ENCODE measurements at places on chromosomes 7 and 10.

DNA sequence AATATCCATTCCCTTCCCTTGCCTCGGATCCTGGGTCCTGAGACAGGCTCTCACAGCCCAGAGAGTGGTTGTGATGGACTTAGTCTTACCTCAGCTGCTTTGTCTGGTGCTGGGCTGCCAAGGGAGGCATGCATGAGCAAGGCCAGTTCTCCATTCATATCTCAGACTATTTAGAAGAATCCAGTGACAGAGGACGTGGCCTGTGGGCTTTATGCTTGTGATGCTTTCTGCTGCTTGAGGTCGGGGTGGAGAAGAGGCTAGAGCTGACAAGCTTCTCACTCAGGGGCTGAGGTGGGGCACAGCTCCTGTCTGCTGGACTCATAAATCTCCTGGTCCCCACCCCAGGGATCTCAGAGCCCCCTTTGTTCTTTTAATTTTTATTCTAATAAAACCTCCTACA is 66.8 kb downstream of the DNAJC12 start:
- DNase-seq, result no peak

DNA sequence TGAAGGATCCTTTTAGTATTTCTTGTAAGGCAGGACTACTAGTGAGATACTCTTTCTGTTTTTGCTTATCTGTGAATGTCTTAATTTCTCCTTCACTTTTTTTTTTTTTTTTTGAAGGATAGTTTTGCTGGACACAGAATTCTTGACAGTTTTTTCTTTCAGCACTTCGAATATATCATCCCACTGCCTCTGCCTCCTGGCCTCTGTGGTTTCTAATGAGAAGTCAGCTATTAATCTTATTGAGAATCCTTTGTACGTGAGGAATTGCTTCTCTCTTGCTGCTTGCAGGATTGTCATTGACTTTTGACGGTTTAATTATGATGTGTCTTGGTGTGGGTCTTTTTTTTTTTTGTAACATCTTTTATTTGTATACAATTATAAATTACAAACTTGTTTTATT is 12.6 kb upstream of the WAC start:
- DNase-seq, result no peak

- DNase-seq, result no peak
These were observed 33.3 kb upstream of the MAT1A start for GRCh38 chr10:80322711-80323110.

- no peak for DNase-seq
These were observed 79.2 kb downstream of the CCDC3 start for GRCh38 chr10:12922117-12922900.

- DNase-seq, result no peak
These were observed 81.1 kb upstream of the ADO start for GRCh38 chr10:62723375-62723774.

- DNase-seq, result no peak
These were observed 356.8 kb downstream of the PLXDC2 start for GRCh38 chr10:20173046-20173445.

GRCh38 chr10:13206546-13207443 is 27.4 kb downstream of the UCMA start:
- DNase-seq, result no peak

DNA sequence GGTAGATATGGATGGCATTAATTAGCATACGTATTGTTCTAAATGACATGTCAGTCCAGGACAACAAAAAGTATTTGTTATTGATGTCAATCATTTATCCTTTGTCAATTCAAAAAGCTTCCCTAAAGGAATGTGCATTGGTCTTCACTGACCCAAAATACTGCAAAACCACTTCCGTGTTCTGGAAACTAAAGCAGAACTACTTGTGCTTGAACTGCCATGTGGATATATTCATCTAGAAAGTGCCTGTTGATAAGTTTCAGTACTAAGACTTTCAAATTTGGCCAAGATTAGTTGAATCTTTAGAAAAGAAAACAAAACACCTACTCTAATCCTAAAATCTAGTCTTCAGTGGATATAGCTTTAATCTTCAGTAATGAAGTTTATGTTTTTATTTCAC is 242.1 kb upstream of the PPP1R3A start:
- DNase-seq, result no peak

GRCh38 chr7:85480666-85481065 is 293.8 kb upstream of the SEMA3D start:
- no peak for DNase-seq

DNA sequence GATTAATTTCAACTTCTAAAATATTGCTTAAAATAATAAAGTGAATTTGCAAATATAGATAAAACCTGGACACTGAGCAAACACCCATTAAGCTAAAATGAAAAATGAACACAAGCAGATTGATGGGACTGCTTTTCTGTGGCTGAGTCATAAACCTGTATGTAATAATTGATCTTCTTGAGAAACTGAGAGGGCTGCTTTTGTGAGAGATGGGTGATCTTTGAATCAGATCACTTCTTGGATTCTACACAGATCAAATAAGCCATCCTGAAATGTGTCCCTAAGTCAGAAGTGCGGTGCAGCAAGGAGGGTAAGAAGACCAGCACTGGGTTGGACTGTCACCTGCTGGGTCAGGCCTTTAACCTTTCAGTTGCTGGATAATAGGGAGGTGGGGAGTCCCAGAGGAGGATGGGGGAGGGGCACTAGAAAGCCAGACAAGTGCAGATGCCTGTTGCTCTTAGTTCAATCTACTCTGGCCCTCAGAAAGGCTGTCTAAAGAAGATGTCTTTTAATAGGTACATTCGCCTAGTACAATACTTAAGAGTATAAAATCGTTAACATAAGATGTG is 178.2 kb upstream of the NAMPT start:
- no peak for DNase-seq

DNA sequence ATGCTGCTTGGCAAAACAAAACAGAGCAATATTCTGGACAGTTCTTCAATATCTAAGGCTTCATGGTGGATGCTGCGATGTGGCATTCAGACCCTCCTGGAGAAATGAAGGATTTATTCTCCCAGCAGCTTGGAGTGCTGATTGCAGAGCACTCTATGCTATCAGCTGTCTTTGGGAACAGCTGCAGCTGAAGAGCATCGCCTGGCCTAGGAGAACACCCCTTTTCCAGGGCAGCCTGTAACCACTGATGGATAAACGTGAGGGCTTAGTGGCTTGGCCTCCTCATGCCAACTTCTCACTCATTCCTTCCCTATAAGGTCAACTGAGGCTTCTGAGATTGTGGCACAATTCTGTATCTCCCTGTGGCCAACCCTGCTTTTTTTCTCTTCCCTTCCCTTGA is 638.1 kb upstream of the CNTNAP2 start:
- no peak for DNase-seq

- DNase-seq, result no peak
These were observed 3.4 kb upstream of the MINDY3 start for GRCh38 chr10:15863733-15864132.

GRCh38 chr7:38677981-38678697 is 47.0 kb upstream of the AMPH start:
- no peak for DNase-seq

DNA sequence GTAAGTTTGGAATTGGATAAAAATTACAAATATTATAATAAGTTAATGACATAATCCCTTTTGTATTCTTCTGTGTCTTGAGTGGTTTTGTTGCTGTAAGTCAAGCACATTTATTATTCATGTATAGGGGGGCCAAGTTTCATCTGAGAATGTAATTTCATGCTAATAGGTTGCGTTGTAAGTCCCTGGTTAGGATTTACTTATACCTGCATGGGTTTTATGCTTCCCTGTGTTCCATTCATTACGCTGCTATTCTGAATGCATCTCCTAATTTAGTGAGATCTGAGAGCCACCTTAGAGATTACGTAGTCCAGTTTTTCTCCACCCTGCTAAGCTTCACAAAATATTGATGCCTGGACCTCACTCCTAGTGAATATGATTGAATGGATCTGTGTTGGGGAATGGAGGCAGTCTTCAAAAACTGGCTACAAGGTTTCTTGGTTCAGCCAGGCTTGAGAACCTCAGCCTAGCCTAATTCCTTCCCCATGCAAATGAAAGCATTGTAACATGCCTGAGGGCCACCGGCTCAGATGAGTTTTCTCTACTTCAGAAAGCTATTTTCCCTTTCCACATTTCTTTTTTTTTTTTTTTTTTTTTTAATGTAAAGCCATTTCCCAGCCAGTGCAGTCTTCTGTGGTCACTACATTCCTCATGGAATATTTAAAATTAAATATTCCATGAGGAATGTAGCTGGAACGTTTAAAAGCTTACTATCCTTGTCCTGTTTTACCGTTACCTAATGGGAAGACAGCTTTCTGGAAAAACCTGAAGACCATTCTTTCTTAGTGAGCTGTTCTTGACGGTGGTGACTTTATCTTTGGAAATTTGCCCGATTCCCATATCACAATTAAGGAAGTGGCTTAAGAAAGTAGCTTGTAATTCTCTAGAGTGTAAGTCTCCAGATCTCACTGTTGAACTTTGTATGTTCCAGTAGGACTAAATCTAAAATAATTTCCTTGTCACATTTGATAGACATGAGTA is 16.0 kb downstream of the PAPSS2 start:
- DNase-seq, result no peak

GRCh38 chr7:82623812-82624211 is 180.2 kb upstream of the CACNA2D1 start:
- DNase-seq, result no peak

DNA sequence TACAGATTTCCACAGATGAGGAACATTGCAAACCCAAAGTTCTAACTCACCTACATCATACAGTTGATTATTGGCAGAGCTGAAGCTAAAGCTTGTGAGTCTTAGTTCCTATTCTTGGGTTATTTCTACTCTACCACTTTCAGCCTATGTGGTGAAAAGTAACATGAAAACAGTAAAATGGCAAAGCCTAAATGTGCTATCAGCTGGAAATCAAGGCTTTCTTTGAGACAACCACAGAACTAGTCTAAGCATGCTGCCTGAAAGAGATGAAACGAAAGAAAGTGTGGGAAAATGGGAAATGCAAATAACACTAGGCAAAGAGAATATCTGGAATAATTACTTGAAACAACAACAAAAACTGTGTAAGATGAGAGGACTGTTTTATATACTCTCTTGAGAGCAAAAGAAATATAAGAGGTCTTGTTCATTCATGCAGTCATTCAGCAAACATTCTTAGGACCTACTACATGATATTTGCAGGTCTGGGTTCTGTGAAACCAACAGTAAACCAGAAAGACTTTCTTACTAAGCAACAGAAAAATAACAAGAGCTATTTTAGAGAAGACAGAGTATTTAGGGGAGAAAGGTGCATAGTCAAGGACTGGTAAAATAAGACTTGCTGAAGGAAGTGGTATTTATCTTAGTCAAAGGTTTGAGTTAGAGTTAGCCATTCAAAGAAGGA is 437.1 kb downstream of the HTR7 start:
- DNase-seq, result no peak

GRCh38 chr10:11046776-11047160 is 29.1 kb downstream of the CELF2 start:
- no peak for DNase-seq

DNA sequence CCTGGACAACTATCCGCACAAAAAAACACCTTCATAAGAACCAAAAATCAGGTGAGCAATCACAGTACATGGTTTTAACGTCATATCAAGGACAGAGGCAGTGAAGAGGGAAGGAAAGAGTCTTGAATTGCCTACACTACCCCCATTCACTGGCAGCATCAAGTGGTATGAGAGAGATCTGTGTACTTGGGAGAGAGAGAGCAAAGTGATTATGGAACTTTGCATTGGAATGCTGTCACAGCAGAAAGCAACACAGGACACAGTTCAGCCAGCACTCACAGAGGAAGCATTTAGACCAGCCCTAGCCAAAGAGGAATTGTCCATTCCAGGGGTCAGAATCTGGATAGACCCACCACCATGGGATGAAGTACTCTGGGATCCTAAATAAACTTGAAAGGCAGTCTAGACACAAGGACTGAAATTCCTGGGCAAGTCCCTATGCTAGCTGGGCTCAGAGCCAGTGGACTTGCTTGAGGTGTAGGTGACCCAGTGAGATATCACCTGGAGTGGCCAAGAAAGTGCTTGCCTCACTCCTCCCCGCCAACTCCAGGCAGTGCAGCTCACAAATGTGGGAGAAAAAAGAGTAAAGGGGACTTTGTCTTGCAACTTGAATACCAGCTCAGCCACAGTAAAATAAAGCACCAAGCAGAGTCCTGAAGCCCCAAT is 30.5 kb upstream of the SFTPD start:
- no peak for DNase-seq
